Bronchial epithelial cell (primary cell): ENCODE measurements at places on chromosomes 11 and 22.

GRCh38 chr22:20479612-20480196 lies 15.9 kb downstream of the KLHL22 start:
- DNase-seq = no peak

DNA sequence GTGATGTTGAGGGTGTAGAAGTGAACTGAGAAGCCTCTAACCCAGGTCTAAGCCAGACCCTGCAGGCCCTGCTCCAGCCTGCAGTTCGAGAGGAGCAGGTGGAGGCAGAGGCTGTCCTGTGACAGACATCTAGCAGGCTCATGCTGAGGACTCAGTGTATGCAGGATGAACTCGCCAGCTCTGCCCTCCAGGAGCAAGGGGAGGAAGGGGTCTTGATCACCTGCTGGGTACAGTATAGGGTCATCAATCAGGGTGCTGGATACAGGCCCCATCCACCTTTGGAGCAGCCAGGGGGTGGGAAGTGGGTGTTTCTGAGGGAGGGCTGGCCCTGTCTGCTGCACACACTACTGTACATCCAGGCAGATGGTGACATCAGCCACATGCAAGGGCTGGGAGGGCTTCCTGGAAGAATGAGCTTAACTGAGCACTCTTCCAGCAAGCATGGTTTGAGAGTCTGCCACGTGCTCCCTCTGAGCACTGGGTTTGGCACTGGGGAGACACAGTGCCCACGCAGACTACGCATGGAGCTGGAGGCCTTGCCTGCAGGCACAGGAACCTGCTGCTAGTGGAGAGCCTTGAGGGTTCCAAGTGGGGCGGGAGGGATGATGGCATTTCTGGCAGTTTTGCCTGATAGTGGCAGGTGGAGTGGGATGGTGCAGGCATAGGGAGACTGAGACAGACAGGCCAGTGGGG lies 9.2 kb downstream of the MAPK8IP1 start:
- no peak for DNase-seq

GRCh38 chr22:19599626-19600243 lies 75.5 kb upstream of the CLDN5 start:
- DNase-seq = no peak

DNA sequence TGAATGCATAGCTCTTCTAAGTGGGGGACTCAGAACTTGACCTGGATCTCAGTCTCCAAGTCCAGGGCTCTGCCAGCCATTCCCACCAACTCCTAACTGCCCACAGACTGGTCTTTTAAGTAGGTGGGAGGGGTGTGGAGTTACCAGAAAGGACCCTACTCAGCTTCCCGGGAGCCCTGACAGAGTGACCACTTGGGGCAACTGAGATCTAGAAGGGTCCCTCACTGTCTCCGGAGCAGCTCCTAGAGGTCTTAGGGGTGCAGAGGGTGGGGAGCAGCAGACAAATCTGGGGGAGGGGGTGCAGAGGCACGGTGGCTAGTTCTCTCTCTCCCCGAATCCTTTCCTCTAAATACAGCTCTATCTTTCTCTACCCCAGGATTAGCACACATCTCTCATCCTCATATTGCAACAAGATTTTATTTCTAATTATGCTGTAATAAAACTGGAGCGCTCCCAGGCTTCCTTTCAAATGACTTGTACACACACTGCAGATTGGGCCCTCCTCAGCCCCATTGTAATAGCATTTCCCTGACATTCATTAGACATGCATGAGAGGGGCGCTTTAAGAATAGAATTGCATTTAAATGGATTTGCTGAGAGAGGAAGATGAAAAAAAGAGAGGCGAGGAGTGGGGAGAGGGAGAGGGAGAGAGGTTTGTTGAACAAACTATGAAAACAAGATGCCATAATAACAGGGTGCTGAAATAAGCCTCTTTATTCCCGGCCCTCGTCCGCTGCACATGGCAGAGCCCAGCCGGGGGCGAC lies 219.0 kb downstream of the CEP164 start:
- DNase-seq = no peak

DNA sequence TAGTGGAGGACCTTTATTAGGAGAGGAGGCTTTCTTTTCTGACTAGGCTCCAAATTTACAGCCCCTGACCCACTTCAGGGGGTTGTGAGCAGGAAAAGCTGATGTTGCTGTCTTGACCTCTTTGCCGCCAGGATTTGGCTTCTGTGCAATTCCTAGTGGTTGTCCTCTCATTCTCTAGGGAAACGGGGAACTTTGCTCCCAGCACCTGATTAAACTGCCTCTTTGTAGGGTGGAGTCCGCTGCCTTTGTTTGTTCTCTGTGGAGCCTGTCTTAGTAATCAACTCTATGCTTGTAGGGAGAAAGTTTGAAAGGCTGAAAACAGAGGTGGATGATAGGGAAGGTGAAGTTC lies 16.3 kb downstream of the CTNND1 start:
- peak; percentile 63 for DNase-seq

GRCh38 chr11:69482322-69482721 lies 859 bp downstream of the LINC01488 start:
- no peak for DNase-seq

DNA sequence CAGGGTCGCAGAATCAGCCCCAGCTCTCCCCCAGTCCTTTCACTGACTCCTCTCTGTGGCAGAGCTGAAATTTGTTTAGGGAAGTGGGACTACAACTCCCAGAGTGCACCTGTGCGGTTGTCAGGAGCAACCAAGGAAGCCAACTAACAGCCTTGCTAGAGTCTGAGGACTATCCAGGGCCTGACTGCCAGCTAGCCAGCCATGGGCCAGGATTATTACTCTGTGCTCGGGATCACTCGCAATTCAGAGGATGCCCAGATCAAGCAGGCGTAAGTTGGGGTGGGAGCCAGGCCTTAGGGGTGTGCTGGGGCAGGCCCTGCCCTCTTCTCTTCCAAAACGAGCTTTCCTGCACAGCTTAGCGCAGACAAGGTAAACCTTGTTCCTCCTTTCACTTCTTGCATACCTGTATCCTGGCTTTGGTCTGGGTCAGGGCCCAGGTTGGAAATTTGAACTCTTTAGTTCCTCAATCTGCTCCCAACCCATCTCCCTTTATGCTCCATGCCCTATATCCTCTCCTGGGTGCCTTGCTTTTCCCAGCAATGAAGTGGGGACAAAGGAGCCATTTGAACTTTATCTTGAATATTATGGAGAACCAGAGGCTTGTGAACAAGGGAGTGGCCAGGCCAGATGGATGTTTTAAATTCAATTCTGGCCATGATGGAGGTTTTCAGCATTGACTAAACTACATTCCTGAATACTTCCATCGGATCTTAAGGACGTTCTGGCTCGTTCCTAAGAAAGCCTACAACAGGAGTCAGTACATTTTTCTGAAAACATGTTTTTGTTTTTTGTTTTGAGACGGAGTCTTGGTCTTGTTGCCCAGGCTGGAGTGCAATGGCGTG lies at the start of gene DNAJB13:
DNAJB13 (plus strand) TSS at position 158 of the 842 bp plus-strand sequence; CDS start at position 202, 44 bp downstream.
- DNase-seq = peak; percentile 73

- DNase-seq = peak; percentile 35
These were observed 6.8 kb upstream of the ACY3 start for GRCh38 chr11:67657300-67657699.

DNA sequence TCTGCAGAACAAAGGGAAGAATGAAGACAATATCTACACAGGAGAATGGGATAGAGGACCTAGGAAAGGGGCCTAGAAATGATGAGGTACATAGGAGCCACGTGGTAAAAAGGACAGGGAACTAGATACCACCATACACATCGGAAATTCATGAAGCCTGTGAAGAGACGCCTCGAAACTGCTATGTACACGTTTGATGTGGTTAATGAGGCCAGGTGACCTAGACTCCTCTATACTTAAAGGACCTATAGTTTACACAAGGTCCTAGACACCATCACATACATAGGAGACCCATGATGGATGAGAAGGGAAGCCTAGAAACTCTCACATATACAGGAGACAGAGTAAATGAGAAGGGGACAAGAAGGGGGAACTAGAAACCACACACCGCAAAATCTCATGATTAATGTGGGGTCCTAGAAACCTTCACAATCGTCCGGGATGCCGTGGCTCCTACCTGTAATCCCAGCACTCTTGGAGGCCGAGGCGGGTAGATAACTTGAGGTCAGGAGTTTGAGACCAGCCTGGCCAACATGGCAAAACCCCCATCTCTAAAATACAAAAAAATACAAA lies 23.8 kb downstream of the RHBDD3 start:
- no peak for DNase-seq

- no peak for DNase-seq
These were observed 19.2 kb downstream of the EIF3M start for GRCh38 chr11:32602657-32603415.

DNA sequence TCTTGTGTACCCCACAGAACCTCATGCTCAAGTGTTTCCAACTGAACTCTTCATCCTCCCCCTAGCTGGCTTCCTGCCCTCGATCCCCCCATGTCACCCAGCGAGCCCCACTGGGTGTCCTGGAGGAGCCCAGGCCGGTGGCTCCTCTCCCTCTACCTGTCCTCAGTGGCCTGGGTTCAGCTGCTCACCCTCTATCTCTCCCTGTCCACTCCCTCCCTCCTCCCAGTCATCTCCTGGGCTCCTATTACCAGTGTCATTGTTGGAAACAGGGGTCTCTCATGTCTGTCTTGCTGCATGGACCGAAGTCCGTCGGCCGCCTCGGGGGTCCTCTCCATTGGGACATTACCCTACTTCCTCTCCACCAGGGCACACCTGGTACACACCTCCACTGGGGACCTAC lies 12.9 kb upstream of the MPPED1 start:
- DNase-seq = no peak

DNA sequence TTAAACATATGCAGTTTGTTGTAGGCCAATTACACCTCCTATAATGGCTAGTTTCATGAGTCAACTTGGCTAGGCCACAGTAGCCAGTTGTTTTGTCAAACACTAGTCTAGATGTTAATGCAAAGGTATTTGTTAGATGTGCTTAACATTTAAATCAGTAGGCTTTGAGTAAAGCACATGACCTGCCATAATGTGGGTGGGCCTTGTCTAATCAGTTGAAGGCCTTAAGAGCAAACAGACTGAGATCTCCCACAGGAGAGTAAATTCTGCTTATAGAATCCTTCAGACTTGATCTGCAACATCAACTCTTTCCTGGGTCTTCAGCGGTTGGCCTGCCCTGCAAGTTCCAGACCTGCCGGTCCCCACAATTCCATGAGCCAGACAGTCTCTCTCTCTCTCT lies 1345.9 kb downstream of the BRD1 start:
- no peak for DNase-seq

DNA sequence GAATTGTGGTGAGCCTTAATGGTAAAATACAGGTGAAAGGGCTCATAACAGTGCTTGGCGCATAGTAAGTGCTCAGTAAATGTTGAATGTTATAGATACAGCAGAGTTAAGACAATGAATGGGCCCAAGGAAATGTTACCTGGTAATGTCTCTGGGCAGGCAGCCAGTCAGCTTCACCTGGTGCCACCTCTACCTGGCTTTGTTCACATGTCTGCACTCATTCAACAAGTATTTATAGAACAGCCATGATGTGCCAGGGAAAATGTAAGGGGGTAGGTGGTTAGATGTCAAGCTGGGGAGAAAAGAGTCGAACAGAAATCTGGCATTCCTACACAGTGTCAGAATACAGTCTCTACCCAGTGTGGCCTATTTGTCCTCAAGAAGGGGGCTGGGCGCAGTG lies 238.8 kb upstream of the SYN3 start:
- no peak for DNase-seq

DNA sequence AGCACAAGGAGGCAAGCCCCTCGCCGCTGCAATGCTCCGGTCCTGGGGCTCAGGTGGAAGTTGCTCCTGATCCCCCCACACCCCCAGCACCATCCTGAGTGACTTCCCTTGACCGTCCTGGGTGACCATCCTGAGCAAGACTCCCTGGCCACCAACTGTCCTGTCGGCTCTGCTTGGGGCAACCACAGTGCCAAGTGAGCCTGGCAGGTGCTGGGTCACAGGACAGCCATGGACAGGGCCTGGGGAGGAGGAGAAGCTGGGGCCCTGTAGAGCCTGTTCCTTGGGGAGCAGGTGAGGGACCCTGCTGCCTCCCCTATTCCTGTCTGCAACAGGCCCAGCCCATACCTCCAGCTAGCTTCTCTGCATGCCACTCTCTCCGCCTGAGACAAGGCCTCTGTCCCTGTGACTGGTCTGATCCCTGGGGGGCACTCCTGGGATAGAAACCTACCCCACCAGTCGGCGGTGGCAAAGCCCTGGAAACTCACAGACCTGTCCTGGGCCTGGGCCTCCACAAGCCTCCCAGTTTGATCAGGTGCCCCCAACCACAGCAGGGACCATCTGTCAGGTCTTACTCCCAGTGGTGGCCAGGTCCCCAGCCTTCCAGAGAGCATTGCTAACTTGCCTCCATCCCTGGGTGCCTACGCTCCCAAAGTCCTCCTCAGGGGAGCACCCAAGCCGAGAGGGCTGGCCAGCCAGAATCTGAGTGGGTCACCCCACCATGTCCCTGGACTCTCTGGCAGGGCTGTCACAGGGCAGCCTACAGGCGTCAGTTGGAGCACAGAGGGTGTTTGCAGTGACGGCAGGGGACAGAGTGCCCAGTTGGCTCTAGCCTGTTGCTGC lies 68.7 kb upstream of the WNT7B start:
- DNase-seq = no peak

DNA sequence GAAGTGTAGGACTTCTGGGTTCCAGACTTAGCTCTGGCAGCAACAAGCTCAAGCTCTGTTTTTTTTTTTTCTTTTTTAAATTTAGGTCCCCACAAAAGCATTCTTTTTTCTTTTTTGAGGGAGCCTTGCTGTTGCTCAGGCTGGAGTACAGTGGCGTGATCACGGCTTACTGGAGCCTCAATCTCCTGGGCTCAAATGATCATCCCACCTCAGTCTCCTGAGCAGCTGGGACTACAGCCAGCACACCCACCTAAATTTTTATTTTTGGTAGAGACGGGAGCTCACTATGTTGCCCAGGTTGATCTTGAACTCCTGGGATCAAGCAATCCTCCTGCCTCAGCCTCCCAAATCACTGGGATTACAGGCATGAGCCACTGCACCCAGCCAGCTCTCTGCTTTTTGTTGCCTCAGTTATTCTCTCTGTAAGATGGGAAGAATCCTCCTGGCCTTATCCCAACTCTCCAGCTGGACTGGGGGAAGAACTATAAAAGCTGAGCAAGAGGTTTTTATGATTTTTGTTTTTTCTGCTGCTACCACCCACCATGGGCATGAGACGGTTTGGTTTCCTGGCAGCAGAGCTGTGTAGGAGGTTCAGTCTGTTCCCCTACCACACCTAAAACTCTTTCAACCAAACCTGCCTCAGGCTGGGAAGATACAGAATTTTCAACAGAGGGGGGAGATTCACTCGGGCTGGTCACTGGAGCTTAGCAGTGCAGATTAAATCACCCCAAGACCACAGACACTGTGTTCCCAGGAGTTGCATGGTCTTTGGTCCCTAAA lies 11.6 kb upstream of the MTFP1 start:
- no peak for DNase-seq

GRCh38 chr11:11982975-11983374 lies 25.5 kb downstream of the DKK3 start:
- DNase-seq = peak; percentile 47

DNA sequence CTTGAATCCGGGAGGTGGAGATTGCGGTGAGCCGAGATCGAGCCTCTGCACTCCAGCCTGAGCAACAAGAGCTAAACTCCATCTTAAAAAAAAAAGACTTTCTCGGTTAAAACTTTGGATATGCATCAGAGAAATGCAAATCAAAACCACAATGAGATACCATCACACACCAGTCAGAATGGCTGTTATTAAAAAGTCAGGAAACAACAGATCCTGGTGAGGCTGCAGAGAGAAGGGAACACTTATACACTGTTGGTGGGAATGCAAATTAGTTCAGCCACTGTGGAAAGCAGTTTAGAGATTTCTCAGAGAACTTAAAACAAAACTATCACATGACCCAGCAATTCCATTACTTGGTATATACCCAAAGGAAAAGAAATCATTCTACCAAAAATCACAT lies 619.4 kb upstream of the KIRREL3 start:
- DNase-seq = no peak
